ENCODE measurements at places on chromosomes 16 and 17.

DNA sequence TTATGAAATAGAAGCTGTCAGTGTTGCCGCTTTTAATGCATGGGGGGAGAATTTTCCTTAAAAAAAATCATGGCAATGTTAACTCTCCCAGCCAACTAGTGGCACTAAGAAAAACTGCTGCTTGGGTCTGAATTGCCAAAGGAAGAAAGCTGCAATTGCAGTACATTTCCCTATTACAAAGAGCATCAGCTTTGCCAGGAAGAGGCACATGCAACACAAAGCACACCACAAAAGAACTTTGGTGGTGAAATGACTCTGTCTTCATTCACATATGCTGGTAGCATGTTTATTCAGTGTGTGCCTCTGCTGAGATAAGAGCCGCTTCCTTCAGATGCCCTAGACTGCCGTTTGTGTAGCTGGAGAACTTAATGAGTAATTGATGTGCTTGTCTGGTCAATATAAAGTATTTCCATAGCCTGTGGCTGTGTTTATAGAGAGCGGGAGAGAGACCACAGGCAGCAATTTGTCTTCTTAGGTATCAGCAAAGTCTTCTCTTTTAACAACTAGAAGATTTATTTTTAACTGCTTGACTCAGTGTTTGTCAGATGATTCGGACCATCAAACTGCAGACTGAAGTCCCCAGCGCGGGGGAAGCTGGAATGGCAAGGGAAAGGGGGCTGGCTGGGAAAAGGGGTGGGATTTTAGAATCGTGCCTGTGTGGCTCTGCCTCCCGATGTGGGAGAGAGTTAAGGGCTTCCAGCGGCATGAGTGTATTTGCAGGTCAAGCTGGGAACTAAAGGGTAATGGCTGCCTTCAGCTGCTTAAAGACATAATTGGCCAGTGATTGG lies 115.1 kb downstream of the MRTFB start:
- H3K4me1 ChIP-seq: peaks cover 30% of the 10 kb centered on the region
- peak; percentile 51 for DNase-seq
- no peaks in the 10 kb centered on the region for H3K27me3 ChIP-seq
- peak overlapping the region; percentile 26 for H3K4me3 ChIP-seq

GRCh38 chr17:70107441-70107840 lies 32.4 kb downstream of the KCNJ16 start:
- H3K4me3 ChIP-seq: no peak overlapping the region
- DNase-seq: no peak

GRCh38 chr17:67891481-67892119 lies 66.3 kb downstream of the BPTF start:
- no peaks in the 10 kb centered on the region for H3K27me3 ChIP-seq
- peaks cover 9% of the 10 kb centered on the region for H3K36me3 ChIP-seq
- no peak overlapping the region for H3K27ac ChIP-seq
- DNase-seq: no peak
- no peaks in the 10 kb centered on the region for H3K4me1 ChIP-seq
- no peak overlapping the region for H3K4me3 ChIP-seq

DNA sequence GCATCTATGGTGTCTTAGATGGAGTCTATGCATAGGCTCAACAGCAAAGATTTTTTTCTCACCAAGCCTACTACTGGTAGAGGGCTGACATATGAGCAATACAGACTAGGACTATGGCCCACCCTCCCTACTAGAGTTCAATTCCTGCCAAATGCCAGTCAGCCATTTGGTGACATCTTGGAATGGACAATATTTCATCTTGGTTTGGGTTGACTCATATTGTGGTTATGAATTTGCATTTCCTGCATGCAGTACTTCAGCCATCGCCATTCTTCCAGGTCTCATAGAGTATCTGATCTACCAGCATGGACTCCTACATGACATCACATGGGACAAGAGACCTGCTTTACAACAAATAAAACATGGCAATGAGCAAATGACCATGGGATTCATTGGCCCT lies 778.1 kb upstream of the SOX9 start:
- H3K27ac ChIP-seq: no peak overlapping the region
- H3K4me3 ChIP-seq: no peak overlapping the region
- H3K36me3 ChIP-seq: no peaks in the 10 kb centered on the region
- no peaks in the 10 kb centered on the region for H3K27me3 ChIP-seq
- no peaks in the 10 kb centered on the region for H3K4me1 ChIP-seq
- no peak for DNase-seq

GRCh38 chr16:62280506-62280905 lies 244.3 kb upstream of the CDH8 start:
- H3K4me1 ChIP-seq: no peaks in the 10 kb centered on the region
- no peaks in the 10 kb centered on the region for H3K36me3 ChIP-seq
- DNase-seq: no peak

All from activated naive CD4-positive, alpha-beta T cell treated with anti-CD3 and anti-CD28 coated beads for 36 hours (primary cell).